Activated naive CD8-positive, alpha-beta T cell treated with anti-CD3 and anti-CD28 coated beads for 36 hours (primary cell): ENCODE measurements at places on chromosomes 7 and 10. TPM values are rescaled to one million over a fixed set of nuclear protein-coding genes. Genes with fewer than 3 reads are reported as not detected.

- DNase-seq, result no peak
Measured at GRCh38 chr10:101762736-101763135, 13.2 kb downstream of the FGF8 start.

DNA sequence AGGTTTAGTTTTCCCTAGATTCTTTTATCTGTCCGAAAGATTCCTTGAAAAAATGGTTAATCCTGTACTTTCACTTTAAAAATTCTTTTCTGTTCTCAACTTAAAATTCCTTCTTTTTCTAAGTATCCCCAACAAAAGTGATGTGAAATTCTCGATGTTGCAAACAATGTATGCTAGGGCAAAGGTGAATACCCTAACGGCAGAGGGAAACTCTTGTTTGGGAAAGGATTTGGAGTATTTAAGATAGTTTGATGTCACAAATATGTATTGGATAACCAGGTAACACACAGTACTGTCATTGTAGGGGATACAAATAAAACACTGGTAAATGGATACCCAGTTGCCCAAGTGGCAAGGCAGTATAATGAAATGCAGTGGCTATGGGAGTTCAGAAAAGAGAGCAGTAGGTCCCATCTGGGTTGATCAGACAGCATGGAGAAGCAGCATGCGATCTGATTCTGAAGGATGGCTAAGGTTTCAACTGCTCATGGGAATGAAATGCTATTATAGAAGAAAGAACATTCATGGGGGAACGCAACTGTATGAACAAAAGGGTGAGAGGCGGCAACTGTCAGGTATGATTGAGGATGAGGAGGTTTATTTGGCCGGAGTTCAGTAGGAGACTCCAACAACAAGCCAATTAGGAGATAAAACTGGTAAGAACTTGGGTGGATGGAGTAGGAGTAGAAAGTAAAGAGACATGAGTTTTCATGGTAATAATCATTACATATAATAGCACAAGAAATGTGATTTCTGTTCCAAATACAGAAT is 3.2 kb upstream of the EPC1 start:
- no peak for DNase-seq

DNA sequence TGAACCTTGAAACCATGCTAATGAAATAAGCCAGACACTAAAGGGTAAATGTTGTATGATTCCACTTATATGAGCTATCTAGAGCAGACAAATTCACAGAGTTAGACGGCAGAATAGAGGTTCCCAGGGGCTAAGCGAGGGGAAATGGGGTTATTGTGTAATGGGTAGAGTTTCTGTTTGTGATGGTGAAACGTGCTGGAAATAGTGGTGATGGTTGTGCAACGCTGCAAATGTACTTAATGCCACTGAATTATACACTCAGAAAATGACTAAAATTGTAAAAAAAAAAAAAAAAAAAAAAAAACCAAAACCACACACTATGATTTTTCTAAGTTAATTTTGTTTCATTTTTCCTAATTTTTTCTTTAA is 30.0 kb downstream of the SFXN4 start:
- DNase-seq, result no peak

- DNase-seq, result no peak
Measured at GRCh38 chr10:77602913-77603533, 34.6 kb downstream of the KCNMA1 start.

GRCh38 chr7:13897819-13898218 is 91.6 kb downstream of the ETV1 start:
- no peak for DNase-seq

GRCh38 chr10:30155401-30155800 is 96.0 kb upstream of the JCAD start:
- DNase-seq, result no peak

DNA sequence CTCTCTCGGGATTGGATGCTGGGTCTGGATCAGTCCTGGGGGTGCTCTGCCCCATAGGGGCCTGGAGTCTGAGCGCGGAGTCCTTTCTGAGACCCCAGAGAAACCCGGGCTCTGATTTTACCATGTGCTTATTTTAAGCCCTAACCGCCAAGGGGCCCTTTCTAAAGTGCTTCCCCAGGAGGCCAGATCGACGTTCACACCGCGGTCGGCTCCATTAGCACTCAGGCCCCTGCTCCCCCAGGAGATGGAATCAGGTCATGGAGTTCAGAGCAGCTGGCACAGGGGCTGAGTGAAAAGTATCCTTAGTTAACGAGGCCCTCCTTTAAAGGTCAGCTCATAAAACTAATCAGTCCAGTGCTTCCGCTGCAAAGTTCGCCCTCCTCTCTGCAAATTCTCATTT is 159.4 kb upstream of the COBL start:
- no peak for DNase-seq

- DNase-seq, result no peak
Measured at GRCh38 chr7:112092709-112093395, 113.3 kb downstream of the DOCK4 start.

GRCh38 chr7:40516376-40516775 is 381.6 kb downstream of the SUGCT start:
- DNase-seq, result no peak

- no peak for DNase-seq
Measured at GRCh38 chr7:17948526-17949238, 8.4 kb upstream of the SNX13 start.

- no peak for DNase-seq
Measured at GRCh38 chr7:156163747-156164146, 351.5 kb upstream of the SHH start.

DNA sequence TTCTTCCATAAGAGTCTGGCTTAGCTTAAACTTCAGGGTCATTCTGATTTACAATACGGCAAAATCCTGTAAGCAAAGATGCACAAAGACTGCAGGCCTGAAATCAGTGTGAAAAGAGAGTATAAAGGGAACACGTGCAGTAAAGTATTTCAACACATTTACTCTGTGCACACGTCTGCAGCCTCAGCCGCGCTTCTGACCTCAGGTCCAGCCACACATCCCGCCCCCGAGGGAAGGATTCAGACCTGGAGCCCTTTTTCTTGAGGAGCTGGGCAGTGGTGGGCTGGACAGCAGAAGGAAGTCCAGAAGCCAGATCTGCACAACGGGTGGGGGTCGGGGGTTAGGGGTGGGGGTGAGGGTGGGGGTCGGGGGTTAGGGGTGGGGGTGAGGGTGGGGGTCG is 58.9 kb upstream of the FAM20C start:
- no peak for DNase-seq

DNA sequence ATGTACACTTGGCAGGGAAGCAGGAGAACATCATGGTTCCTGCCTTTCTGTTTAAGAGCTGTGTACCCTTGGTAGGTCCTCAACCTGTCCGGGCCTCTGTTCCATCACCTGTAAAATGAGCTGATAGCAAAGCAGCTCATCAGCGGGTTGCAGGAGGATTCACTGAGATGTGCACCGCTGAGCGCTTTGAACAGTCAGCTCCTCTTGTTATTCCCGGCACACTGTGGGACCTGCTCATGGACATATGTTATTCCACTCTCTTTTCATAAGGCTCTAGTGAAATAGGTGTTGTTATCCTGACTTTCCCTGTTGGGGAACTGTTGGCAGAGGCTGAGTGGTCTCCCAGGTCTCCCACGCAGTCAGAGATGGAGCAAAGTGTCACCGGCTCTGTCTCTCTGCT is 497.5 kb upstream of the ZMIZ1 start:
- DNase-seq, result no peak

GRCh38 chr7:137166363-137166762 is 177.2 kb downstream of the PTN start:
- DNase-seq, result no peak

DNA sequence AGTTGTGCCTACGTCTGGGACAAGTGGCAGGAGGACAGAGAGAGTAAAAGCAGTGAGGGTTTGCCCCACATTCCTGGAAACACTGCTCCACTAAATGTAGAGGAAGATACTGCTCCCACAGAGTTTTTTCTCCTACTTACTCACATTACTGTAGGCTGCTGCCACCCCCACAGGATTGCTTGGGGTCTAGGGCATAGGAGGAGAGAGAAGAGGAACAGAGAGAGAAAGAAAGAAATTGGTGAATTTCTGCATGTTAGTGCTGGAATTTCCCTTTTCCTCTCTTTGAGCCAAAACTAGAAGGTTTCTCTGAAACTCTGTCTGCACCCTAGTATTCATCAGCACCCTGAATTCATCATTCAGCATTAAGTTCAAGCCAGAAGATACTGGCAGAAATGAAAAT is 397.9 kb downstream of the INHBA start:
- DNase-seq, result no peak

GRCh38 chr7:155885167-155886155 is 73.2 kb upstream of the SHH start:
- DNase-seq, result no peak

DNA sequence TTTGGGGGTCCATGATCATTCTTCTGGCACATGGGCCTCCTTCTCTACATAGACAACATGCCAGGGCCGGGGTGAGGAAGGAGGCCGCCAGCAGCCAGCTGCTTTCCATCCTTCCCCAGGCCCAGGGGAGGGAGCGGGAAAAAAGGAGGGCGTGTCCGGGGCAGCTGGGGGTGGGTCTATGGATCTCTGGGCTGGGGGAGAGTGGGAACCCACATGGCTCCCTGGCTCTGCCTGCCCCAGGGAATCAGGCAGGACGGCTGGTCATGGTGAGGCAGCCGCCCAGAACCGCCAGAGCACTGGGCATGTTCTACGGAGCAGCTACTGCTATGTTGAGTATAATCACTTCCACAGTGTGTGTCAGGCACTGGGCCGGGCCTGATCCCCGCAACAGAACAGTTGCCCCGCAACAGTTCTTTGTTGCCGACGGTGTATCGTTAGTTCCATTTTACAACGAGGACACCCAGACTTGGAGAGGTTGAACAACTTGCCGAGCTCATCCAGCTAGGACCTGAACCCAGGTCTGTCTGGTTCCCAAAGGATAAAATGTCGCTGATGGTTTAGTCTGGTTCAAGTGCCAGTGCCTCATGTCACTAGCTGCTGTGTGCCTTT is 6.4 kb upstream of the IRF5 start:
- DNase-seq, result no peak

DNA sequence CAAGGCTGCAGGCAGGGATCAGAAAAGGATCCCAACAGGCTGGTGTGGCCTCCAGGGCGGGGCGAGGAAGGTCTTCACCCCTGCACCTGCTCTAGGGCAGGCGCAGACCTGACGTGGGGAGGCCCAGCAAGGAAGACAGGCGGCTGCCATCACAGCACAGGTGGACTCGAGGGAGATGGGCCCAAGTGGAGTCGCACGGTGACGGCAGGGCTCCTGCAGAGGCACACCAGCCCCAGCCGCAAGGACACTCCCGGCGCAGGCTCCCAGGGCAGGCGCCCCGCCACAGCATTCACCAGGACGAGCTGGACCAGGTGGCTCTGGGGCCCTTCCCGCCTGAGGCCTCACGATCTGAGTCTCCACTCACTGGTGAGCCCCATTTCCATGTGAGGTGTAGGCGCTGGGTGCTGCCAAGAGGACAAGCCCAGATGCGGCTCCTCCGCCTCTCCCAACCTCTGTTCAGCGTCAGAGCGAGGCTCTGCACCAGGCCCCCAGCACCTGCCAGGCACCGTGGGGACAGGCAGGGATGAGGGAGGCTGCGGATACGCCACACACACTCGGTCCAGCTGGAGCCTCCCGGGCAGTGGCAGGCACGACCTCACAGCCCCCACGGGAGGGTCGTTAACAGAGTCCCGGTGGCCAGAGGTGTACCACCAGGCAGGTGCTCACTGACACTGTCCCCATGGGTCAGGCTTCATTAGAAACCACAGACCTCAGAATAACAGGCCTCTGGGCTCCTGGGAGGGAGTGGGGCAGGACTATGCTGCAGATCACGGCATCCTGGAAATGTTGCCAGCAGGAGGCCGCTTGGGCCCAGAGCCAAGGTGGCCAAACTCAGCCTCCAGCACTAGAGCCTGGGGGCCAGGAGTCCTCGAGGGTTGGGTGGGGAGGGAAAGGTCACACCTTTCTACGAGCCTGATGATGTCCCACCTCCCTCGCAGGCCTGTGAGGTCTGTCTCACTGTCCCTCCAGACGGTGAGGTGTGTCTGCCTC is 111.6 kb downstream of the MAD1L1 start:
- no peak for DNase-seq

DNA sequence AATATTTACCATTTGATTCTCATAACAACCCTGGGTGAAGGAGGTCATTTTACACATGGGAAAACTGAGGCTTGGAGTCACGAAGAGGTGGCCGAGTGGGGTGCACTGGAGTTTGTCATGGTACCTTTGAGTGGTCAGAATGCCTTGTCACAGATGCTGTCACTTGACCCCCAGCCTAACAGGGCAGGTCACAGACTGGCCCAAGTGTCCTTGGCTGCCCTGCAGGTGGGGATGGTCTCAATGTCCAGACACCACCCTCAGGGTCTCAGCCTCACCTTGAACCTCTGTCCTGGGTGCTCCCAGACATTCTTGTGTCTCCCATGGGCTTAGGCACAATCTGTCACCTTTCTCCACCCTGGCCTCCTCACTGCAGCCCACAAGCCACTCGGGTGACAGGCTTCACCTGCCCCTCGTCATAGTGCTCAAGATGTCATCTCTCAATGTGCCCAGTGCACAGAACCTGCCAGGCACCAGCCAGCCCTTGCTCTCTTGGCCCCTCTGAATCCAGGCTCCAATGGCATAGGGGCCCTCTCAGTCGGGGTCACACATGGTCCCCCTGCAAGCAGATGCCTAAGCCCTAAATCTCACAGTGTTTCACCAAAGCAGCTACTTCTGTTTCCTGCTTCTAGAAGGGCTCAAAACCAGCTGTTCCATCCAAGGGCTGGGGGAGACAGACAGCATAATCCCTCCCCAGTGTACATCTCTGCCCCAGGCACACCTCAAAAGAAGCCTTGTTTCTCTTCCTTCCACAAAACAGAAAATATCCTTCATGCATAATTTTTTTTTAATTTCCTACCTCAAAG is 76.8 kb upstream of the NANOS1 start:
- DNase-seq, result no peak

DNA sequence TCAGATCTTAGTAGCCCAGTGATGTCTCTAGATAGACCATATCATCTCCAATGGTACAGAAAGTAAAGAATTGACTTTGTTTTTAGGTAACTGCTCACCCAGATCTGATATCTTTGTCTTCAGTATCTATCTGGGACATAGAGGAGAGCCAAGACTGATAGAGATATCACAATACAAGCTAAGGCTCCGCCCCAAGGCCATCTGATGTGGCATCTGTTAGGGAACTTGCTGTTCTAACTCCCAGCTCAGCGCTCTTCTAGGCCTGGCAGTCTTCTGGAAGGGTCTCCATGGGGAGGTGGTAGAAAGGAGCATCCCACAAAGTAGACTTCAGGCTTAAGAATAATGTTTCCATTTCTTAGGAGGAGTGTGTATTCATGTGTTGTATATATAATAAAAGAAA is 88.4 kb upstream of the SAMD8 start:
- DNase-seq, result no peak

The PCDH15 gene
- total RNA-seq, result not detected

The STEAP1 gene
- 2.4 TPM for total RNA-seq

The SEMA3A gene
- total RNA-seq, result 1.9 TPM

The POLR2J2 gene
- 6.5 TPM for total RNA-seq

The LOXL4 gene
- total RNA-seq, result not detected

The PCGF5 gene
- 41.2 TPM for total RNA-seq

The LIPN gene
- not detected for total RNA-seq

The PPP1R17 gene
- total RNA-seq, result not detected

The MALRD1 gene
- 0.36 TPM for total RNA-seq

The ACTL6B gene
- not detected for total RNA-seq

The UBTD1 gene
- 0.99 TPM for total RNA-seq

The TMEM225B gene
- 0.70 TPM for total RNA-seq

The UCMA gene
- total RNA-seq, result not detected

The SPDYE1 gene
- total RNA-seq, result not detected

The LBX1 gene
- total RNA-seq, result not detected

The IQCE gene
- total RNA-seq, result 5.4 TPM

The ANKRD61 gene
- not detected for total RNA-seq

The ZMIZ2 gene
- 122 TPM for total RNA-seq

The PGAM2 gene
- total RNA-seq, result 0.34 TPM

The CCDC7 gene
- total RNA-seq, result 5.8 TPM

The EGR2 gene
- total RNA-seq, result 53.2 TPM

The GPR85 gene
- total RNA-seq, result 0.16 TPM

The HOXA5 gene
- total RNA-seq, result not detected
